ENCODE measurements at places on chromosomes 12 and 14.

- no peak for DNase-seq
Measured at GRCh38 chr12:25794571-25794970, 163.9 kb upstream of the RASSF8 start.

- DNase-seq = no peak
Measured at GRCh38 chr12:14611640-14612203, 44.0 kb upstream of the PLBD1 start.

DNA sequence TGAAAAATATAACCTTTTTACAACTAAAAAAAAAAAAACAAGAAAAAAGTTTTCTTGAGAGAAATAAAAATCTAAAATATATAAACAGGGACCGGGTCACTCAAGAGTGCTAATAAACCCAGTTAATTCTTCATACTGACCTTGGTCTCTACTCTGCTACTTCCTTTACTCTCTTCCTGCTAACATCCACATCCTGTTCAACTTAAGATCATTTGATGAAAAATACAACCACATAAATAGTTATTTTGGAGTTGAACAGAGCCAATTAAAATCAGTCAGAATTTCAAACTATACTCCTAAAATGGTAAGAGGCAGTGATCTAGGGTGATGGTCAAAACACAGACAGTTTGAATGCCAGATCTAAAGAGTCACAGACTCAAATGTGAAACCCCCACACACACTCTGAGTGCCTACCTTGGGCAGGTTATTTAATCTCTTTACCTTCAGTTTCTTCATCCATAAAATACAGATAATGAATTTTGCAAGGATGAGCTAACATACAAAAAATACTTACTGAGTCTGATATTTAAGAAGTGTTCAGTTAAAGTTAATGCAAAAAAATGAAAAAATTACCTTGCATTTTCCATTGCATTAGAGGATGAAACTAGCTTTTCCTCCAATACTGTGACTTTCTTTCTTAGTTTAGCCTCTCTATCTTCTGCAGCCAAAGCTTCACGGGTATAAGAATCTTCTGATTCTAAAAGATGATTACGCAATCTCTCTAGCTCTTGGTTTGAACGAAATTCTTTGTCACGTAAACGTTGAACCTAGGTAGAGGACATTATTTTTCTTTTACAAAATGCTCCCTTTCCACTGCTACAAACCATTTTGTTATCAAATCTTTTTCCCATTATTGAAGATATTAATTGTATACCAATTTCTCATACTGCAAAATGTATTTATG is 40.9 kb downstream of the TRIP11 start:
- no peak for DNase-seq

- DNase-seq = no peak
Measured at GRCh38 chr14:76499399-76499798, 123.5 kb downstream of the ESRRB start.

DNA sequence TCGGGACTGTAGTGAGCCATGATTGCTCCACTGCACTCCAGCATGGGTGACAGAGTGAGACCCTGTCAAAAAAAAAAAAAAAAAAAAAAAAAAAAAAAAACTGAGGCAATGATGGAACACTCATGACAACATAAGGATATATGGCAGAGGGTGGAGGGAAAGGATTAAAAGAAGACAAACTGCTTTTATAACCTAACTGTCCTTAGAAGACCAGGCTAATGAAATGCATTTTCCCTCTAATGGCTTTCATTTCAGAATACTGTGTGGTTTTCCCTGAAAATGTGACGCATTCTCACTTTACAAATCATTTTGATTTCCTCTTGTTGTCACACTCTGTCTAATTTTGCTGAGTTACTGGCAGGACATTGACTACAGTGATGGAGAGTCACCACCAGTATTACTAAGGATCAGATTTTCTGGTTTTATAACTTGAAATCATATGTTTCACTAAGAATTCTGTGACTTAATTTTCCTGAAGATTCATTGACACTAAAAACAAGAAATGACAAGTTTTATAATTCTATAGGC is 137.6 kb upstream of the SSTR1 start:
- DNase-seq = no peak

GRCh38 chr14:85529803-85530574 is at the start of gene FLRT2:
TSS of gene FLRT2 (plus strand) at chr14:85530144. CDS start at chr14:85621515, 91,371 bp downstream.
- DNase-seq = no peak

GRCh38 chr12:132729541-132730320 is 19.1 kb downstream of the PGAM5 start:
- peak; percentile 5 for DNase-seq

- no peak for DNase-seq
Measured at GRCh38 chr14:44165286-44165685, 341.8 kb downstream of the FSCB start.

DNA sequence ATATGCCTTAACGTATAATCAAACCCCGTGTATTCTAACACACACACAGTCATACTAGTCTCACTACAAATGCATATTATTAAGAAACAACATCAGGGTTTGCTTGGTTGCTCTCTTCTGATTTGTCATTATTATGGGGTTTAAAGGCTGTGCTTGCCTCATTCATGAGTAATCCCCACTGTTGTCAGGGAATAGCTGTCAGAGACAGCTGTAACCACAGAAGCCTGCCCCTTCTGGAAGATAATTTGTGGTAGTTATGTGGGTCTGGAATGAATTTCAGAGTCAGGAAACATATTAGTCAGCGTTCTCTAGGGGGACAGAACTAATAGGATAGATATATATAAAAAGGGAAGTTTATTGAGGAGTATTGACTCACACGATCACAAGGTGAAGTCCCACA is 456.9 kb upstream of the TMEM132C start:
- DNase-seq = no peak

- DNase-seq = no peak
Measured at GRCh38 chr12:52428121-52428520, 6.0 kb downstream of the KRT75 start.

GRCh38 chr12:2627835-2628191 is 167.0 kb upstream of the FKBP4 start:
- DNase-seq = no peak

DNA sequence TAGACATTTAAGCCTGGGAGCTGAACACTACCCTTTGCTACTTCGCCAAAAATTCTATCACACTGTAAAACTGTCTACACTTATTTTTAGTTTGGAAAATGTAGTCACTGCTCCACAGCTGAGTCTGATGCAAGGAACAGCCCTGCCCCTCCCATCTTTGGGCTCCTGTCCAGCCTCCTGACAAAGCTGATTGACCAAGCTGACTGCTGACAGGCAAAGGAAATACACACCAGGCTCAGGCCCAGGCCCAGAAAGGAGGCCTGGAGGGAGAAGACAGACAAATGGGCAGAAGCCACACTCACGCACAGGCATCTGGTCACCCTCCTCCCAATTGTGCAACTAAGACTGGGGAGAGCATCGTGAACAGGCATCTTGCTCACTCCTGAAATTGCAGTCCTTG is 55.3 kb downstream of the ISCA2 start:
- DNase-seq = no peak

DNA sequence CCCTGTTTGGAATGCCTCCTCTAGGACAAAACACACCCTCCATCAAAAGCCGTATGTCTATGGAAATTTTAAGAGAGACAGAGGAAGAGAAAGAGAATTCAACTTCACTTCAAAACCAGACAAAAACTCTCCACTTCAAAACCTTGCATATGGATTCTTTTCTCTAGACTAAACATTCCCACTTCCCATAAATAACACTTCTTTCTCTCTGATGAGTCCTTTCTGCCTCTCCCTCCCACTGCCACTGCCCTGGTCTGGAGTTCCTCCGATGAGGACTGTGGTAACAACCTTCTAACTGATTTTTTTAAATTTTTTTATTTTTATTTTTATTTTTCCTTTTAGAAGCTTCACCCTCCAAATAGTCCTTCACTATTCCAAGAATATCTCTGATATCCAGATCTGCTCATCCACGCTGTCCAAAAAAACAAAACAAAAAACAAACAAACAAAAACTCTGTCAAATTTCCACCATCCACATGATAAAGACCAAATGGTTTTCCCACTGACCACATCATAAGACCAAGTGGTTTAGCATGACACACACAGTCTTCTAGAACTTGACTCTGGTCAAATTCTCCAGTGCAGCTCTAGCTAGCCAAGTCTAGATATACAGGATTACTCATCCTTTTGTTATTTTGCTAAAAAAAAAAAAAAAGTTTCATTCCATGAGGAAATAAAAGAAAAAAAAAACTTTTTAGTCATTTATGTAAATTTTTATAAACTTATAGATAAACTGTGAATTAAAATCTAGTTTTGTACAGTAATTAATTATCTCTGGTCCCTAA is 256.0 kb downstream of the PPFIA2 start:
- DNase-seq = no peak

- no peak for DNase-seq
Measured at GRCh38 chr12:1539135-1539534, 55.2 kb downstream of the FBXL14 start.

- no peak for DNase-seq
Measured at GRCh38 chr14:37060496-37061260, 111.7 kb downstream of the SLC25A21 start.

DNA sequence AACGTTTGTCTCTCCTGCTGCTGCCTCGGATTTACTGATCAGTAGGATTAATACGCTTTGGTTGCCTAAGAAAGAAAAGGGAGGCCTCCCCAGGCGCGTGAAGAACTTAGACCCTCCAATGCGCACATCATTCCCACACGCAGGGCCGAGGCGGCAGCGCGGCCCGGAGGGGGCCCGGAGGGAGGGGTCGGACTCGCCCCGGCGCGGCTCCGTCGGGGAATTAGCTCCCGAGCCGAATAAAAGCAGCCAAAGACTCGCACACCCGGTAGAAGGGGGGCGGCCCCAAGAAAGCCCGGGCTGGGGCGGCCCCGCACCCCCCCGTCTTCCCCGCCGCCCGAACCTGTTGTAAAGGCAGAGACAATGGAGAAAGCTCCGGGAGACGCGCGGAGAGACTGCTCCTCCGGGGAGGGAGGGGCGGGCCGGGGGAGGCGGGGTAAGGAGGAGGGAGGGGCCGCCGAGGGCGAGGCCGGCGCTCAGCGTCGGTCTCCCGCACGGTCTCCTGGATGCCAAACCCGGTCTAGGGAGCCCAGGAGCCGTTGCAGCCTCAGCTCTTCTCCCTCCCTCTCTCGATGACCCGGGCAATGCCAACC is at the start of gene NELL2:
TSS of gene NELL2 (minus strand) at position 362 of the 590 bp plus-strand sequence. CDS start 446 bp downstream, outside the sequence.
- peak; percentile 89 for DNase-seq

DNA sequence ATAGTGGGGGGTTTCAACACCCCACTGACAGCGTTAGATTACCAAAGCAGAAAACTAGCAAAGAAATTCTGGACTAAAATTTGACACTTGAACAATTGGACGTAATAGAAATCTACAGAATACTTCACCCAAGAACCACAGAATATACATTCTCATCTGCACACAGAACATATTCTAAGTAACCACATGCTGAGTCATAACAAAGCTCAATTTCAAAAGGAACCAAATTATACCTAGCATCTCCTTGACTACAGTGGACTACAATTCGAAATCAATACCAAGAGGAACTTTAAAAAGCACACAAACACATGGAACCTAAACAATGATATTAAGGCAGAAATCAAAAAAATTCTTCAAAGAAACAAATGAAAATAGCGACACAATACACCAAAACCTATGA is 871.6 kb upstream of the MDGA2 start:
- DNase-seq = no peak
